ENCODE measurements at places on chromosomes 7 and 10. TPM values are rescaled to one million over a fixed set of nuclear protein-coding genes. Genes with fewer than 3 reads are reported as not detected.

The SEMA3E gene
- 9.2 TPM for total RNA-seq

The GNA12 gene
- 35.2 TPM for total RNA-seq

The AQP1 gene
- total RNA-seq, result 75.8 TPM

The PRF1 gene
- total RNA-seq, result 0.71 TPM

The CRTAC1 gene
- 19.3 TPM for total RNA-seq

The NKX2-3 gene
- total RNA-seq, result not detected

The PNLIPRP3 gene
- not detected for total RNA-seq

The CRYGN gene
- total RNA-seq, result not detected

The SERPINE1 gene
- 6.8 TPM for total RNA-seq

The GBX1 gene
- total RNA-seq, result not detected

The PRPS1L1 gene
- total RNA-seq, result not detected

The BHLHA15 gene
- 1.2 TPM for total RNA-seq

The NDUFB8 gene
- total RNA-seq, result 108 TPM

The IFIT1B gene
- 1.0 TPM for total RNA-seq

The PAX4 gene
- not detected for total RNA-seq

The CYP2C9 gene
- total RNA-seq, result 1.5 TPM

The CALHM1 gene
- total RNA-seq, result not detected

The CFAP46 gene
- 7.5 TPM for total RNA-seq

The MAGI2 gene
- 49.4 TPM for total RNA-seq

The JAKMIP3 gene
- total RNA-seq, result 1.4 TPM

The LLCFC1 gene
- not detected for total RNA-seq

The LAMB4 gene
- total RNA-seq, result 3.7 TPM

The SLC26A3 gene
- not detected for total RNA-seq

The ATE1 gene
- 93.2 TPM for total RNA-seq

The COL28A1 gene
- 5.5 TPM for total RNA-seq

The CPN1 gene
- total RNA-seq, result not detected

The CDC14C gene
- total RNA-seq, result 0.22 TPM

The GIMAP7 gene
- 4.1 TPM for total RNA-seq

The AKR1D1 gene
- not detected for total RNA-seq

The ABCB4 gene
- total RNA-seq, result 4.6 TPM

The IGFBP1 gene
- total RNA-seq, result not detected

The CYP2C19 gene
- total RNA-seq, result not detected

The CHST12 gene
- 16.9 TPM for total RNA-seq

The TMEM225B gene
- total RNA-seq, result not detected

The TMEM184A gene
- 3.5 TPM for total RNA-seq

The NODAL gene
- 1.3 TPM for total RNA-seq

The WDFY4 gene
- 3.5 TPM for total RNA-seq

The TFEC gene
- 4.5 TPM for total RNA-seq

The PLAC9 gene
- total RNA-seq, result 43.8 TPM

The CALHM3 gene
- not detected for total RNA-seq

The WNT16 gene
- 5.6 TPM for total RNA-seq

The GNAT3 gene
- not detected for total RNA-seq

The AKR1C1 gene
- total RNA-seq, result 10.5 TPM

The PRKCQ gene
- total RNA-seq, result 8.7 TPM

The TSPAN15 gene
- 28.1 TPM for total RNA-seq

The SVOPL gene
- 0.99 TPM for total RNA-seq

The MGAM2 gene
- 1.8 TPM for total RNA-seq

The VAX1 gene
- total RNA-seq, result 0.33 TPM

The MRC1 gene
- 9.5 TPM for total RNA-seq

The NOD1 gene
- 10.6 TPM for total RNA-seq

The HOXA9 gene
- total RNA-seq, result not detected
